Ovary (tissue), 10 donors: ENCODE measurements at places on chromosomes 4 and X. TPM values are rescaled to one million over a fixed set of nuclear protein-coding genes. Genes with fewer than 3 reads are reported as not detected.

ZFYVE28 gene
- total RNA-seq = 10.6 TPM

DLG3 gene
- 30.2 TPM for total RNA-seq

HMGB3 gene
- total RNA-seq = 5.7 TPM

ARX gene
- 23.9 TPM for total RNA-seq

SPATA4 gene
- not detected for total RNA-seq

PPARGC1A gene
- 1.1 TPM for total RNA-seq

RAB41 gene
- total RNA-seq = not detected

TREX2 gene
- 0.63 TPM for total RNA-seq

CD38 gene
- total RNA-seq = 0.23 TPM

KIAA1210 gene
- 0.41 TPM for total RNA-seq

FRMD7 gene
- 0.34 TPM for total RNA-seq

RIBC1 gene
- 2.7 TPM for total RNA-seq

SPACA5 gene
- not detected for total RNA-seq

RHOXF2 gene
- 0.08 TPM for total RNA-seq

HAND2 gene
- 44.1 TPM for total RNA-seq

CFAP299 gene
- 1.0 TPM for total RNA-seq

PCDH11X gene
- total RNA-seq = 1.1 TPM

PPP4R3C gene
- total RNA-seq = not detected

ADH1C gene
- total RNA-seq = 7.7 TPM

CYLC1 gene
- total RNA-seq = not detected

AMOT gene
- total RNA-seq = 16.7 TPM

MAGEB2 gene
- not detected for total RNA-seq

REPS2 gene
- total RNA-seq = 15.2 TPM

AR gene
- total RNA-seq = 30.6 TPM

GAGE12H gene
- not detected for total RNA-seq

SNX25 gene
- total RNA-seq = 14.1 TPM

F8A3 gene
- 6.1 TPM for total RNA-seq

IGBP1 gene
- total RNA-seq = 95.7 TPM

PRR32 gene
- total RNA-seq = 0.46 TPM

IL21 gene
- total RNA-seq = 0.31 TPM

FGF13 gene
- 5.4 TPM for total RNA-seq

PWWP3B gene
- 83.6 TPM for total RNA-seq

LINC00632 gene
- 19.6 TPM for total RNA-seq

FRAS1 gene
- total RNA-seq = 1.8 TPM

ENOX2 gene
- 14.8 TPM for total RNA-seq

ARMCX1 gene
- 46.6 TPM for total RNA-seq

RLIM gene
- 34.2 TPM for total RNA-seq

CFAP47 gene
- total RNA-seq = 1.00 TPM

ARHGAP24 gene
- 10.4 TPM for total RNA-seq

PJA1 gene
- 18.7 TPM for total RNA-seq

TAB3 gene
- 24.9 TPM for total RNA-seq

CCDC110 gene
- 5.4 TPM for total RNA-seq

ADGRL3 gene
- 1.1 TPM for total RNA-seq

CYTL1 gene
- 2.1 TPM for total RNA-seq

ETDB gene
- total RNA-seq = not detected

ATOH1 gene
- not detected for total RNA-seq

GABRA4 gene
- total RNA-seq = not detected

DRP2 gene
- total RNA-seq = 0.83 TPM

USP17L29 gene
- not detected for total RNA-seq

CRMP1 gene
- total RNA-seq = 4.2 TPM
